ENCODE measurements at places on chromosomes 1 and 21.

DNA sequence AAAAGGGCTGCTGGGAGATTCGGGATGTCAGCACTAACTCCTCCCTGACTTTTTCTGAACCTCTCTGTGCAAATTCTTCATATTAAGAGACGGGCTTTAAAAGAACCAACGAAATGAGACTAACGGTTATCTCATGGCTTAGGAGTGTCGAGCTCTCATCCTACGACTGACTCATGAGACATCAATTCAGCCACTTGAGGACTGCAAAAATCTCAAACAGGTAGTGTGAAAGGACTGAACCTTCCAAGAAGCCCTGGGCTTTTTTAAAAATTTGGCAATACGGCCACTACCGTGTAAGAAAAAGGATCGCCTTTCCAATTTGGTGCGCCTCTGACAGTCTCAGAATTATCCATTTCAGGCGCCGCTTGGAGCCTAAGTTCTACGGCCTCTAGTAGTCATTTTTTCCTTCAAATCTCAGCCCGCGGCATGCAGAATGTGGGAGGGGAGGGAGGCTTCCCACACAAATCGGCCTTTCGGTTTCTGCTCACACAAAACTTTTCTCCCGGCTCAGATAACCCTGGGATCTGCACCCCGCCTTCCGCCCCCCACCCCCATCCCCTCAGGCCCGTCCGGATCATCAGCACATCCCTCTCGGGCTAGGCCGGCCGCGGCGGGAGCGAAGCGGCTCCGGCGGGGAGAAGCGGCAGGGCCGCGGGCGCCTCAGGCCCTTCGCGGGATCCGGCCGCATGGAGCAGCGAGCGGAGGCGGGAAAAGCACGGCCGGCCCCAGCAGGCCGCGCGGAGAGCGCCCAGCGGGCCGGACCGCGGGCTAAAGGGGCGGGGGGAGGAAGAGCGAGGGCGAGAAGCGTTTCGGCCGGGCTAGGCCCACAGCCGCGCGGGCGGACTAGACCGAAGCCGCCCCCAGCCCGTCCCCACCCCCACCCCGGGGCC is 618 bp downstream of the HNRNPR start:
- peak; percentile 56 for DNase-seq
- H3K27ac ChIP-seq, result peak overlapping the region; percentile 97
- no peaks in the 10 kb centered on the region for H3K36me3 ChIP-seq
- peaks cover 32% of the 10 kb centered on the region for H3K4me1 ChIP-seq
- peak overlapping the region; percentile 80 for H3K4me3 ChIP-seq
- no peaks in the 10 kb centered on the region for H3K27me3 ChIP-seq

GRCh38 chr1:55070293-55071164 is 31.2 kb downstream of the PCSK9 start:
- H3K4me1 ChIP-seq, result no peaks in the 10 kb centered on the region
- H3K27me3 ChIP-seq, result no peaks in the 10 kb centered on the region
- DNase-seq, result no peak
- no peak overlapping the region for H3K4me3 ChIP-seq
- H3K27ac ChIP-seq, result no peak overlapping the region

DNA sequence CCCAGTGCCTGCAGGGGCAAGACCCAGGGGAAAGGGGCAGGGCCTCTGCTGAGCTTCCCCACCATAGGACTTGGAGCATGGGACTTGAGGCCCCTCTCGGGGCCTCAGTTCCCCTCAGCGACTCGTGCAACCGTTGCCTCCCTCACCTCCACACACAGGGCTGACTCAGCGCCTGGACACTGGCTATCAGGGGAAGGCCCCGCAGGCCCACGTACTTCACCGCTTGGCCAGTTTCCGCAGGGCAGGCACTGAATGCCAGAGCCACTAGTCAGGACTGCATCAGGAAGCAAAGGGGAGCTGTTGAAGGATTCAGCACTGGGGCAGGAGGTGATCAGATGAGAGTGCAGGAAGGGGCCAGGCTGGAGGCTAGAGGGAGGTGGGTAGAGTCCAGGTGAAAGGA is 15.5 kb upstream of the FAM131C start:
- no peak overlapping the region for H3K27ac ChIP-seq
- no peak overlapping the region for H3K4me3 ChIP-seq
- H3K36me3 ChIP-seq, result no peaks in the 10 kb centered on the region
- no peaks in the 10 kb centered on the region for H3K27me3 ChIP-seq

- H3K36me3 ChIP-seq, result no peaks in the 10 kb centered on the region
- H3K27me3 ChIP-seq, result no peaks in the 10 kb centered on the region
- no peak overlapping the region for H3K4me3 ChIP-seq
- no peak overlapping the region for H3K27ac ChIP-seq
- DNase-seq, result no peak
Measured at GRCh38 chr1:76285578-76286135, 211.1 kb downstream of the ST6GALNAC3 start.

Data from hepatocyte (in vitro differentiated cells).